ENCODE measurements at places on chromosomes 2 and 18.

GRCh38 chr2:207143215-207144172, 22.3 kb downstream of the KLF7 start:
- DNase-seq, result no peak

DNA sequence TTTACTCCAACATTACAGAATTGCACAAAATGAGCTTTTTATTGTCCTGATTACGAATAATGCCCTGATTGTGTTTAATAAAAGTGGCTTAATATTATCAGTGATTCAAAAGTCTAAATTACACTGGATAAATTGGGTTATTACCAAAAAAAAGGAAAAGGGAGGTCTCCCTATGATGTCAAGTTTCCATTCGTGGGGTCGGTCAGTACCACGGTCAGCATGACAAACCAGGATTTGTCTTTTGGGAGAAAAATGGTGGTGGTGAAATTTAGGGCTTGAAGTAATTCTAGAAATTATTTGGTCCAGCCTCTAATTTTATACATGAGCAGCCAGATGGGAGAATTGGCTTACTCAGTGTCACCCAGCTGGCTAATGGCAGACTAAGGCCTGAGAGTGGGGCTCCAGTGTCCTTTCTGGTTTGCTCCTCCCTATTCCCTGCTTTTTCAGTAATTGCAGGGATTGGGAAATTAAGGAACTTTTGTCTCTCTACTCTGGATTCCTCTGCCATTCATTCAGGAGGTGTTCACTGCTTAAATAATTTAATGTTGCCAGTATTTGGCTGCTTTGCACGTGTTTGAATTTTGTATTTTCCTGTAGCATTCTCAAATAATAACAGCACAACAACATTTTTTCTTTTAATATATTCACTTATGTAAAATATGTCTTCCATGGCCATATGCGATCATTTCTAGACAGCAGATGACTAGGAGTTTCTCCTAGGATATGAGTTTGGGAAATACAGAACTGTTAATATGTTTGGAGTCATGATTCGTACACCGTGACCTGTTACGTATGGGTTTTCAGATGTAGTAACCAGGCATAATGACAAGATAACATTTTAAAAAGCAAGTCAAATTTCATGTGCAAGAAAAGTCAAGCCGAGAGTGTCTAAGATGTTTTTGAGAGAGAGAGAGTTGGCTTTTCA, 128.9 kb upstream of the NOSTRIN start:
- no peak for DNase-seq

DNA sequence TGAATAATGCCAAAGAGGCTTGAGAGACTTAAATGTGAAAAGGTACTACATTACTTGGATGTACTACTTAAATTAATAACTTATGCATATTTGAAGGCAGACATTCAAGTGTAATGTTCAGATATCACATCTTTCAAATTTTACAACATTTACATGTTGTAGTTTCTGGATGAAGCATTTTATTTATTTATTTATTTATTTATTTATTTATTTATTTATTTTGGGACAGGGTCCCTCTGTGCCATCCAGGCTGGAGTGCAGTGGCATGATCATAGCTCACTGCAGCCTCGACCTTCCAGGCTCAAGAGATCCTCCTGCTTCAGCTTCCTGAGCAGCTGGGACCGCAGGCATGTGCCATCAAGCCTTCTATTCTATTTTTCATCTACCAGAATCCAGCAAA, 596.4 kb downstream of the ERBB4 start:
- DNase-seq, result no peak

GRCh38 chr2:101847661-101848339, 144.0 kb upstream of the IL1R2 start:
- DNase-seq, result no peak

DNA sequence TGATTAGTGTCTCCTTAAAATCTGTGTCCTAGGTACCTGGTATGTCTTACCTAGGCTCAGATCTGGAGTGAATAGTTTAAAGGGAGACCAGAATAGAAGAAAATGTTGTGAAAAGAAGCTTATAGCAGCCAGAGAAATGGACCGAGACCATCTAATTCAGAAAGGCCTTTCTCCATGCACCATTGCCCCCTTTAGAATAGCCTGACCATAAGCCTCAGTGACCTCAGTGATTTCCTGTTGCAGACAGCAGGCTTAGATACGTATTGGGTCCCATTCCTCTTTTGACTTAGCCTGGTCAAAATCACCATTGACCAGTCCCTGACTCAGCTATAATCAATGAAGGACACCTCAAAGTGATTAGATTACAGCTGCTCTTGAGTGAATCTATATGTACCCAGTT, 690.7 kb upstream of the KLHL29 start:
- no peak for DNase-seq

GRCh38 chr18:79121746-79122474, 52.7 kb downstream of the ATP9B start:
- DNase-seq, result no peak

GRCh38 chr2:172389685-172390339, 37.6 kb upstream of the ITGA6 start:
- DNase-seq, result no peak

DNA sequence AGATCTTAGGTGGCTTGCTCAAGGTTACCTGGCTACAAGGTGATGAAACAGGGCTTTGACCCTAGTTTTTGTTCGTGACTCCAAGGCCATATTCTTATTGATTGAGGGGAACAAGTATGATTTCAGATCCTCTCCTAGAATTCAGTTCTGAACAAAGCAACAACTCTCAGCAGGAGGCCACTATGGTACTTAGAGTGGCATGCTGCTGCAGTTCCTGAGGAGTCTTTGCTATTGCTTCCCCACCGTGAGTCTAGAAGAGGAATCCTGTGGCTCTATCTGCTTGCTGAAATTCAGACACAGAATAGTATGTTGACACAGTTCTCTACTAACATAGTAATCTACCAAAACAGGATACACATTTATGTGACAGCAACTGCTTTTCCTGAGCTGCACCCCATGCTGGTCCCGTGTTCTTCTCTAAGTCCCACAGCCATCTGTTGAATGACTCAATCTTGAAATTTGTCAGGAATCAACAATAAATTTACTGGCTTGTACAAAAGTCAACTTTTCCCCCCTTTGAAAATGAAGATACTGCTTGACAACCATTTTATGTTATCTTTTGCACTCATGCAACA, 4.1 kb downstream of the TGFBRAP1 start:
- DNase-seq, result no peak

- no peak for DNase-seq
These were observed 475.4 kb downstream of the PARD3B start for GRCh38 chr2:205020673-205021072.

DNA sequence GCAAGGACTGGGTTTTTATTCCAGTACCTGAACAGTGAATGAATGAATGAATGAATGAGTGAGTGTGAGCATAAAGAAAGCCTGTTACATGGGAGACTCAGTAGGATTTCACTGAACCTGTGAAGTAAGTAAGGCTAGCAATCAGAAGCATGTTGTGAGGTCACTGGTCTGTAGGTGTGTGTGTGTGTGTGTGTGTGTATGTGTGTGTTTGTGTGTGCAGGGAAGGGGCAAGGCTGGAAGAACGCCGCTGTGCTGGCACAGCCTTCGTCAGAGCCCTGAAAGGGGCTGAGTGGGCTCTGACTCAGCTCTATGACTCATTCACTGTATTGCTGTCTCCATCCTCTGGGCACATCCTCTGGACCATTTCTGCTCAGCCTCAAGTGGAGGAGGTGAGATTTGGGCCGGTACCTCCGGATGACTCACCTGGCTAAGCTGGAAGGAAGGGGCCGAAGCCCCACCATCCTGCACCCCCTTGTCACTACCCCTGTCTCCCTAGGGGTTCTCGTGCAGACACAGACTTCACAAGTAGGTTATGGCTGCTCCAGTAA, 51.4 kb upstream of the MRPL33 start:
- no peak for DNase-seq

- DNase-seq, result no peak
These were observed 261.7 kb downstream of the ETAA1 start for GRCh38 chr2:67658820-67659219.

- no peak for DNase-seq
These were observed 16.0 kb downstream of the ANO7 start for GRCh38 chr2:241204490-241204889.

DNA sequence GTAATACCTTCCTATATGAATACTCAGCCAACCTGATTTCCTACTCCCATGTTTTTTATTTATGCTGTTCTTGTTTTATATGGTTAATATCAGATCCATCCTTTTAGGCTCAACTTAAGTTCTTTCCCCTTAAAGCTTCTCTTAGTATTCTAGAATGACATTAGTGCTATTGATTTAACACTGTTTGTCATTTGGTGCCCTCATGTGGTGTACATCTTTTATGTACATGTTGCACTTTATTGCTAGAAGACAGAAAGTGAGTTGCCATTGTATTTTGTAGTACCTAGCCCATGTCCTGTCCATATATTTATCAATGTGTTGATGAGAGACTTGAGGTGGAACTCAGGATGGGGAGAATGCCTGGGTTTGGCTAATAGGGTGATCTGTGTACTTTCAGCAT, 2.5 kb downstream of the HTRA2 start:
- no peak for DNase-seq

DNA sequence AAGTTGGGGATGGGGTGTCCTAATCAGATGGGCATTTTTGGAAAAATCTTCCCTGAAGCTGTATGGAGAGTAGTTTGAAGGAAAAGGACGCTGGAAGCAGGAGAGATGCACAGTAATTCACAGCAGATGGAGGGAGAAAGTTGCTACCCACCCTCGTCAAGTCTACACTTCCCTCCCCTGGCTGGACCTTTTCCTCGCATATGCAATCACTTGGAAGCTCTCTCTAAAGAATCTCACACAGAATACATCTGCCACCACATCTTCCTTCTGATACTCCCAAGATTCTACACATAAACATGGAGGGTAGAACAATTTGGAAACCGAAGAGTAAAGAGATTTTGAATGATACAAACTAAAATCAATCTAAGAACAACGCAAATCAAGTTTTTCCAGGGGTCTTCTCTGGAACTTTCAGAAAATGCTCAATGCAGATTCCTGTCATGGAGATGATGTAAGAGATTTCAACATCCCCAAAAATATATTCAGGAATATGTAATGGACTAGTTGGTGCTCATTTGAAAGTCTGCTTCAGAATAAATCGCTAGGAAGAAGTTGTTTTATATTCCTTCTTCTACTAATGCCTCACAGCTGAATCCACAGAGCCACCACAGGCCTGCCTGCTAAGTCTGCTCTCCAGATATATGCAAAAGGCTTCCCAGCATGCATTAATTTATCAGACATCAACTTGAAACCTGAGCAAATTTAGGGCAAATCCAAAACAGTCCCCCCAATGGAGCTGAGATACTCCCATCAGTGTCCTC, 291.5 kb downstream of the LRATD1 start:
- no peak for DNase-seq

DNA sequence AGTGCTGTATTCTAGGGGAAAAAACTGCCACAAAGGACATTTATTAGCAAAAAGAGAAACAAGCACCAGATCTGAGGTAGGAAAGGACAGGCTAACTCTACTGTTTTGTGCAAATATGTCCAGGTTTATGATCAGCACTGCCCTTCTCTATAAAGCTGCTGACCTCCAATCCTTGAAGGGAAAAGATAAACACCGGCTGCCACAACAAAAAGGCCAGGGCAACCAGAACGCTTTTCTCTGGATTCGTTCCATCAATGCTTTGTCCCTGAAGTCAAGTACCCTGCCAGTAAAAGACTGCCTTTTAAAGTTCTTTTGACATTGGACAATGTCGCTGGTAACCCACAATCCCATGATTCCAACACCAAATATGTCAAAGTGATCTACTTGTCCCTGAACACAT, 21.0 kb downstream of the SMAD2 start:
- DNase-seq, result no peak

- no peak for DNase-seq
These were observed 73.5 kb downstream of the ZCCHC2 start for GRCh38 chr18:62596145-62597005.

DNA sequence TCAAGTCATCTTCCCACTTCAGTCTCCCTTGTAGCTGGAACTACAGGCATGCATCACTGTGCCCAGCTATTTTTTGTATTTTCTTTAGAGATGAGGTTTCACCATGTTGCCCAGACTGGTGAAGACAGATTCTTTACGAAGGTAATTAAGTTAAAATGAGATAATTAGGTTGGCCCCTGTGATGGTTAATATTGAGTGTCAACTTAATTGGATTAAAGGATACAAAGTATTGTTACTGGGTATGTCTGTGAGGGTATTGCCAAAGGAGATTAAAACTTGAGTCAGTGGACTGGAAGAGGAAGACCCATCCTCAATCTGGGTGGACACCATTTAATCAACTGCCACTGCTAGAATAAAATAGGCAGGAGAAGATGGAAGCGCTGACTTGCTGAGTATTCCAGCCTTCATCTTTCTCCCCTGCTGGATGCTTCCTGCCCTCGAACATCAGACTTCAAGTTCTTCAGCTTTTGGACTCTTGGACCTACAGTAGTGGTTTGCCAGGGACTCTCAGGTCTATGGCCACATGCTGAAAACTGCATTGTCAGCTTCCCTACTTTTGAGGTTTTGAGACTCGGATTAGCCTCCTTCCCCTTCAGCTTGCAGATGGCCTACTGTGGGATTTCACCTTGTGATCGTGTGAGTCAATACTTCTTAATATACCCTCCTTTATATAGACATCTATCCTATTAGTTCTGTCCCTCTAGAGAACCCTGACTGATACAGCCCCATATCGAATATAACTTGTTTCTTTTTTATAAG, 269.1 kb downstream of the TMX3 start:
- DNase-seq, result no peak

- DNase-seq, result no peak
These were observed 9.9 kb downstream of the OBSL1 start for GRCh38 chr2:219561179-219562048.

DNA sequence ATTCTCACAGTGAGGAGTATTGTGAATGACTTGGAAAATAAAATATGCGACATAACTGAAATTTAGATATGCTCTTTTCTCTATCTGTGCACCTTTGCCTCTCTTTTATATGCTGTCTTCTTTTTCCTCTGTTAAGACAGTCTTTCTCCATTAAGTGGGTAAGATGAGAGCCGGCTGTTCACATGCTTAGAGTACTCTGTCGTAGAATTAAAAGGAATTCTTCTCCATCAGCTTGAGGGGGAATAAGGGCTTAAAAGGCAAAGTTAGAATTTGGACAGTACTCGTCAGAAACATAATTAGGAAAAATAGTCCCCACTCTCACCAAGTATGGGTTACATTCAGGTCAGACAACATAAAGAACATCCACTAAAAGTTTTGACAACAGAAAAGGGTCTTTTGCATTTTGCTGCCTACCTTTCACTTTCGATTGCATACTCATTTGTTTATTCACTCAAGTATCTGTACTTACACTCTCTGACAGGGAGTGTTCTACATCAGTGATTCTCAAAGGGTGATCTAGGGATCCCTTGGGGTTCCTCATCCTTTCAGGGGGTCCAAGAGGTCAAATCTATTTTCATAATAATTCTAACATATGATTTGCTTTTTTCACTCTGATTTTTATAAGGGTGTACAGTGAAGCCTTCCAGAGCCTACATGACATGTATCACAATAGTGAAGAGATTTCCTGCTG, 48.0 kb downstream of the ARHGAP15 start:
- DNase-seq, result no peak
